ENCODE measurements at places on chromosomes 4 and X.

DNA sequence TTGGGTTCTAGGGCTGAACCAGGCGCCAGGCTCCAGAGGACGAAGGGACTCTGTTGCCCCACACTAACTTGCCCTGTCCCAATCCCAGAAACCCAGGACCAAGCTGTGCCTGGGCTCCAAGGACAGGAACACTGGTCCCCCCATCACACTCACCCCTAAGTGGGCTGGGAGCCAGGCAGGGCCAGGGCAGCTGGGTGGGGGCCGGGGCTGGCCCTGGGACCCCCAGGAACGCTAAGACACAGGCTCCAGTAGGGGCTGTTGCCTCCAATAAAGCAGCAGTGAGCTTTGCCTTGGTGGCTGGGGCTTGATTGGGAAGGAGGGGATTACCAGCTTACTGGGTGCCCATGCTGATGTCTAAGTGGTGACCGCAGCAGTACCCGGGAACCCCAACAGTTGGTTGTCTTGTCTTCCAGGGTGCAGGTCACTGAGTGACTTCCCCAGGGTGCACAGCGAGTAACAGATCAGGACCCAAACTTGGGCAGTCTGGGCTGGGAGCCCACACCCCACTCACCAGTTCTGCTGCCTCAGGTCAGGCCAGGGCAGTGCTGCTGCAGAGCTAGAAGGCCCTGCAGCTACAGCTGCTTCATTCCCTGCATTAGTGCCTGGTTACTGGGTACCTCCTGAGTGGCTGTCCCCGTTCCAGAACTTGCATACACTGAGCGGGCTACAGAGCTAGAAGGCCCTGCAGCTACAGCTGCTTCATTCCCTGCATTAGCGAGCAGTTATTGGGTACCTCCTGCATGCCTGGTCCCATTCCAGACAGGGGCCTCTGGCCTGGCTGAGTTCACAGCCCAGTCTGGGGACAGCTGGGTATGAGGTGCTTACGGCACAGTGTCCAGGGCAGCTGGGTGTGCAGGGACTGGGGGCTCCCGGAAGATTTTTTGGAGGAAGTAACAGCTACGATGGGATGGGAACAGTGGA is 9.4 kb upstream of the ADD1 start:
- no peak for DNase-seq

GRCh38 chr4:96262057-96262456 is 422.2 kb downstream of the PDHA2 start:
- DNase-seq, result no peak

DNA sequence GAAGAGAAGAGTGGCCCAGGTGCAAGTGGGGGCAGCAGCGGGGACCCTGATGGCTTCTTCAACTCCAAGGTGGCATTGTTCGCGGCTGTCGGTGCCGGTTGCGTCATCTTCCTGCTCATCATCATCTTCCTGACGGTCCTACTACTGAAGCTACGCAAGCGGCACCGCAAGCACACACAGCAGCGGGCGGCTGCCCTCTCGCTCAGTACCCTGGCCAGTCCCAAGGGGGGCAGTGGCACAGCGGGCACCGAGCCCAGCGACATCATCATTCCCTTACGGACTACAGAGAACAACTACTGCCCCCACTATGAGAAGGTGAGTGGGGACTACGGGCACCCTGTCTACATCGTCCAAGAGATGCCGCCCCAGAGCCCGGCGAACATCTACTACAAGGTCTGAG is 11.4 kb downstream of the EFNB1 start:
- no peak for DNase-seq

- no peak for DNase-seq
These were observed 350.0 kb downstream of the GALNTL6 start for GRCh38 chr4:172163215-172163614.

DNA sequence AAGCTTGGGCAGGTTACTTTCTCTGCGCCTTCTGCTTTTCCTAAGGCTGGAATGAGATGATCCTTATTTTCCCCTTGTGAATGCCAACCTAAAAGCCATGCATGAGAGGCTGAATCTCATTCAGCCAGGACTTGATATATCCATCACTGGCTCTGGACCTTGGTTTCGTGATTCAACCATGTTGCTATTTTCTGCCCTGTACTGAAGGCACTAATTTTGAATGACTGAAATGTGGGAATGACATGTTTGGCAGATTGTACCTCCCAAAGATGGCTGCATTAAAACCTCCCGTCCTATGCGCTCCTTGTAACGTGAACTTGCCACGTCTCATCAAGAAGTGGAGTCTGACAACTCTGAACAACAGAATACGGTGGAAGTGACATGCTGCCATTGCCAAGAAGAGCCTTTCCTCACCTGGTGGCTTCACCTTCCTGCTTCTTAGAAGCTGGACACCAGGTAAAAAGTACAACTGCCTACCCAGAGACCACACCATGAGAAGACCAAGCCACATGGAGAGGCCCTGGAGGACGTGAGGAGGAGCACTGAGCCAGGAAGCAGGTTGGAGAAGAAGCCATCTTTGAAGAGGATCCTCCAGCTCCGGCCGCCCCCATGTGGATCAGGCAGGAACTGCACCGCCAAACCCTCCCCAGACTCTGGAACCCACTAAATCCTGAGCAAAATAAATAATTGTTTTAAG is 174.5 kb downstream of the NSUN7 start:
- peak; percentile 39 for DNase-seq

DNA sequence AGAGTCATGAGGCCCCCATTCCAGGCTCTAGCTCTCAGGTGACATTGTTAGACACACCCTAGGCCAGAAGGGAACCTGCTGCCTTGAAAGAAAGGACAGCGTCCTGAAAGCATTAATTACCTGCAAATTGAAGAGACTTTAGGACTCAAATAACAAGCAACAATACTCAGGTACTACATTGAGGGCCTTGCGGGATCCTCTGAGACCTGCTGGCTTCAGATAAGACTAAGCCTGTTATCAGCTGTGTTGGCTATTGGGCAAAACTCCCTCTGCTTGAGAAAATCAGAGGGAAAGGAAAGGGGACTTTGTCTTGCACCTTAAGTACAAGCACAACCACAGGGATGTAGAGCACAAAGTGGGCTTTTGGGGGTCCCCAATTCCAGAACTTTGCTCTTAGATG is 45.9 kb upstream of the DACH2 start:
- DNase-seq, result no peak

DNA sequence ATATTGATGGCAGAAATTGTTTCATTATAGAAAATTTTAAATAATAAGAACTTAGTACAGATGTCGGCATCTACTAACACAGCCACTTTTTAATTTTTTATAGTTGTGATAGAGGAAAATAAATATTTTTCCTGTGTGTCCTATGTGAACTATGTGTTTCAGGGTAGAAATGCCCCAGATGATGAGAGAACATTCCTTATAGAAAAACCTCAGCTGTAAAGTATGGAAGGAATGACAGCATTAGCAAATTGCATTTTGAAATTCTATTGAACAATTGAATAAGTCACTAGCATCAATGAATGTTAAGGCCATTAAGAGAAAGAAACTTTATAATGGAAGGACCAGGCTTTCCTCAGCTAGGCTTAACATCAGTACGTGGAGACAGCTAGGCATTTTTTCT is 149.2 kb downstream of the CFAP299 start:
- DNase-seq, result no peak

- DNase-seq, result no peak
These were observed 469.8 kb upstream of the CPEB2 start for GRCh38 chr4:14532436-14532835.

DNA sequence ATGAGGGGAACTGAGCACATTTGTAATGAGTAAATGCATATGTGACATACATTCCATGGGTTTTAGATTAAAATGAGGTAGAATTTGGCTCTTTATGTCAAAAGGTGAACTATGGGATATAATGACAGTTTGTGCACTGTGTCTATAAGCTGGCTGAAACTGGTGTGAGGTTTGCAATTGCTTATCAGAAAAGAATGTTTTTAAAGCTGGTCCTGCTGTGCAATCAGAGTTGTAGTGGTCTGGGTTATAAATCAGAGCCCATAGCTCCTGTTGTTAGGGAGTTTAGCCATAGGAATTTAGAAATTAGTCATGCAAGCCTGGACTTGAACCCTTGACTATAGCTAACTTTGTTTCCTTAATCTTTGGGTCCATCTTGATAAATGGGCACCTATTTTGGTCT is 23.1 kb upstream of the GATB start:
- peak; percentile 68 for DNase-seq

DNA sequence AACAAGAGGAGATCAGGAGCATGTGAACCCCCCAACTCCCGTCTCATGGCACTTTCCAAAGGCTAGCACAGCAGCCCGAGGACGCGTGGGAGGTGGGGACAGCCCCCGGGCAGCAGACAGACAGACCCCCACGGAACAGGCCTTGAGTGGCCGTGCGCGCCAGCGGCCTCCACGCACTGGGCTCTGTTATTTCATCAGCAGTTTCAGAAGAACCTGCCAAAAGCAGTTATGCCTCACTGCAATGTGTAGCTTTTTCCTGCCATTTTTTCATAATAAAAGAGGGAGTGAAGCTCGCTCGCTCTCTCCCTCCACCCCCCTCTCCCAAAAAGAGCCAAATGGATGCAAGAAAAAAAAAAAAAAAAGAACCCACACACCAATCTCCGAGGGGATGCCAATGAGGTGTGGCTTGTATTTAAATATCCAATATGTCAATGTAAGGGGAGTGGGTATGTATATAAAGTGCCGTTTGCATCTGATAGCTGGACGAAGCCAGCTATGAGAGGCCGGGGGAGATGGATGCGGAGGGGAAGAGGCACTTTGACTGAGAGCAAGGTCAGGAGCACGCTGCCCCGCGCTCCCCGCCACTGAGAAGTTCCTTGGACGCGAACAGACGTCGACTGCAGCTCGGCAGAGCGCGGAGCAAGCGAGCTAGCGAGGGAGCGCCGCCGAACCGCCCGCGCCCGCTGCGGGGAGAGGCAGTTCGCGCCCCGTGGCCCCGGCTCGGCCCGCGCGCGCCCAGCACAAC is at the start of gene FGF16:
FGF16 (plus strand) TSS at position 482 of the 745 bp plus-strand sequence. CDS start 286 bp downstream, outside the sequence.
- no peak for DNase-seq

- no peak for DNase-seq
These were observed 61.8 kb downstream of the BRWD3 start for GRCh38 chrX:80747832-80748231.

- no peak for DNase-seq
These were observed 45.8 kb downstream of the TBC1D14 start for GRCh38 chr4:6955261-6955911.

DNA sequence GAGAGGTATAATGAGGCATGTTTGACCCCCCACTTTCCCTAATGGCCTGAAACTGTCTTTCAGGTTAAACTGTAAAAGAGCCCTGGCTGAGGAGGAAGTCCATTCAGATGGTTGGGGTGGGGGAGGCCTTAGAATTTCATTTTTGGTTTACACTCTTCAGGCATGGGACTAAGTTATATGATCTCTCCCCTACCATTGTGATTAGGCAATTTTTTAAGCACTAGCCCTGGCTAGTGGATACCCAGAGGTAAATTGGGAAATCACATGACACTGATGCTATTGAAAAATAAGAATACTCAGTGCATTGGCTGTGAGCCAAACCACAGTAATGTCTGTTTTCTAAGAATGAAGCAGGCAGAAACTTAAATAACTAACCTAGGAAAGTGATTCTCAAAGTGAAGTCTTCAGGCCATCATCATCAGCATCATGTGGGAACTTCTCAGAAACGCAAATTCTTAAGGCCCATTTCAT is 149.7 kb downstream of the RRAGB start:
- peak; percentile 29 for DNase-seq

GRCh38 chr4:53854991-53855568 is 209.3 kb downstream of the CHIC2 start:
- DNase-seq, result no peak

GRCh38 chr4:78735697-78736096 is 40.5 kb upstream of the BMP2K start:
- DNase-seq, result no peak

GRCh38 chr4:173254646-173255045 is 79.5 kb downstream of the HMGB2 start:
- no peak for DNase-seq

GRCh38 chr4:135032670-135033069 is 831.1 kb upstream of the PABPC4L start:
- DNase-seq, result no peak

GRCh38 chrX:150268839-150269355 is 94.2 kb upstream of the MAMLD1 start:
- DNase-seq, result no peak

- no peak for DNase-seq
These were observed 55.9 kb upstream of the BMP2K start for GRCh38 chr4:78720204-78720603.

GRCh38 chr4:99043346-99043745 is 45.2 kb downstream of the ADH5 start:
- DNase-seq, result no peak

DNA sequence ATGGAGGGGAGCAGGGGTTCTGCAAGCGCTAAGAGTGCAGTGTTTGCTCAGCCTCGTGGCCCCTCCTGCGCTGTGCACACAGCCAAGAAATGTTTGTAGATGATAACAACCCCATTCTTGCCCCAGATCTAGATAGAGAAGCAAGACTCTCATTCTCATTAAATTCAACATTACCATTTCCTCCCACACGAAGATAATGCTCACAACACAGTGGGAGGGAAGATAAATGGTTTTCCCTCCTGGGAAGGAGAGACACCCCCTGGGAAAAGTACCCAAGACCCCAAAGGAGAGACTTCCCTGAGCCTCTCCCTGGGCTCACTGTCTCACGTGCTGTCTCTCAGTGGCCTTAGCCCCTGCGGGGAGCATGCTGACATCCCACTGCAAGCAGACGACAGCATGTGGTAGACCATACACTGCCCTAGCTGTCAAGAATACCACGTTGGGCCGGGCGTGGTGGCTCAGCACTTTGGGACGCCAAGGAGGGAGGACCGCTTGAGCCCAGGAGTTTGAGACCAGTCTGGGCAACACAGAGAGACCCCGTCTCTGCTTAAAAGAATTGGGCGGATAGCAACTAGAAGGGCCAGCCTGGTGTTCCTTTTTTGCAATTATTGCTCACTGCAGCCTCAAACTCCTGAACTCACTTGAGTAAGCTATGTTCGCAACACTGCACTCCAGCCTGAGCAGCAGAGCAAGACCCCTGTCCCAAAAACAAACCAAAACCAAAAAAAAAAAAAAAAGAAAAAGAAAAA is 34.9 kb upstream of the IQSEC2 start:
- DNase-seq, result no peak

DNA sequence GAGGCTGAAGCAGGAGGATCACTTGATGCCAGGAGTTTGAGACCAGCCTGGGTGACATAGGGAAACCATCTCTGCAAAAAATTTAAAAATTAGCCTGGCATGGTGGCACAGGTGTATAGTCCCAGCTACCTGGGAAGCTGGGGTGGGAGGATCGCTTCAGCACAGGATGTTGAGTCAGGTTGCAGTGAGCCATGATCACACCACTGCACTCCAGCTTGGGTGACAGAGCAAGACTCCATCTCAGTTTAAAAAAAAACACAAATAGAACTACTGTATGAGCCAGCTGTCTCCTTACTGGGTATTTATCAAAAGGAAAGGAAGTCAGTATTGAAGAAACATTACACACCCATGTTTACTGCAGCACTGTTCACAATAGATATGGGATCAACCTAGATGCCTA is 138.7 kb downstream of the RAP1GDS1 start:
- DNase-seq, result no peak

Measured in kidney glomerular epithelial cell (primary cell).